ENCODE measurements at places on chromosomes 2 and 18.

- DNase-seq: no peak
These were observed 310.9 kb downstream of the PRKCE start for GRCh38 chr2:45962177-45962921.

- DNase-seq: no peak
These were observed 21.7 kb downstream of the ACSL3 start for GRCh38 chr2:222882484-222882928.

- DNase-seq: peak; percentile 57
These were observed 61.4 kb downstream of the LHCGR start for GRCh38 chr2:48694149-48694548.

- no peak for DNase-seq
These were observed 89.6 kb downstream of the COMMD1 start for GRCh38 chr2:61995065-61995464.

- DNase-seq: no peak
These were observed 51.5 kb downstream of the RPL37A start for GRCh38 chr2:216549926-216550690.

DNA sequence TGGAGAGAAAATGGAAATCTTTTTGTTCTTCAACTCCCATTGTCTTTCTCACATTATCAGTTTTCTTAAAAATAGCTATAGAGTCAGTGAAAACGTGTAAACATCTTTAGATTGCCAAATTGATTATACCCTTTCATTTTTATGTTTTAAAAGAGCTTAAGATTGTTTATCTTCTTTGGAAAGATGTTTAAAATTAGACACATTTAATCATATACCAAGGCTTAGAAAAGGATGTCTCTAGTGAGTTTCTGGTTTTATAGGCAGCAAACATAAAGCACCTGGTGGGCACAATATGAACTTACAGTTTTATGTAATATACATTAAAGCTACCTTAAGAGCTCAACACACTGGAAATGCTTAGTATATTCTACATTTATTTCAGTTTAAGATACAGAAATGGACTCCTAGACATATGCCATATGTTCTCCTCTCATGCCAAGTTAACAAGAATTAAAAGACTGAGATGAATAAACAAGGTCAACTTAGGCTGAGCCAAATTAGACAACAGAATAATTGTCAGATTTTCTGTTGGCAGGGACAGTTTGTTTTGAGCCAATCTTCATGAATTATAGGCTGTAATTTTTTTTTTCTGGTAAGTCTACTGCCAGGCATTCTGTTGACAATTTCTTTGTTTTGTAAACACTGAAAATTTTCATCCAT, 112.7 kb downstream of the OTX1 start:
- DNase-seq: no peak

DNA sequence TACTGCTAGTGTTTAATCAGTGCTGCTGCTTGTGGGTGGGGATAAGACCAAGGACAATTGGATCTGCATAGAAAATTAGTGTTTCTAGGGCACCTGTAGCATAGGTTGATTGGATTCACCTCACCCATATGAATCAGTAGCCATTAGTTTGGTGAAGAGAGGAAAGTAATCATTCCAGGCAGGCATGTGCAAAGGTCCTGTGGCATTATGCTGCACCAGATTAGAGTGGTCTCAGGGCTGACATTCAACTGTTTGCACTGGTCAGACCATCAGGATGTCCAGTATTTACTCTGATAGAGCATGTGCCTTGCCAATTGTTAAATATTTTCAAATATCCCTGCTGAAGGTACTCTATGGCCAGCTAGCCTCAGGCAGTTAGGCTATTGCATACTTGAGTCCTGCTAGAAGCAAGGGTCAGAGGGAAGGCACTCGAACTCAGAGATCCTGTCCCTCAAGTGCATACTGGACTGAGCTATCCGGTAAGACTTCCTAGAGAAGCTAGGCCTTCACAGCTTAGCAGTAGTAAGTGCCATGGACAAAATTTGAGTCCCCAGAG, 64.7 kb downstream of the SKA1 start:
- no peak for DNase-seq

DNA sequence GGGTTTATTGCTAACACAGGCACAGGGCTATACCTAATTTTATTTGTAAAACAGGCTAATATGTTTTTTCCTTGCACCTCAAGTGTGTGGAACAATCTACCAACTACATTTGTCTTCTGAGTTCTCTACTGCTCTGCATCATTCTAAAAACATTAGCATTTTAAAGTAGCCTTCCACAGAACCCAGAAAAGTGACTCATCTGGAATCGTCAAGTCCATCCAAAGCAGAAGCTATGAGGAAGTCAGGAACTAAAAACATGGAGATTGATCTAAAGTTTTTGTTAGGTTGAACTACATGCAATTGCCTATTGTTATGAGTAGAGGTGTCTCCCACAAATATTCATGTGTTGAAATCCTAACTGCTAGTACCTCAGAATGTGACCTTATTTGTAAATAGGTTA, 70.9 kb downstream of the SUCLG1 start:
- no peak for DNase-seq

DNA sequence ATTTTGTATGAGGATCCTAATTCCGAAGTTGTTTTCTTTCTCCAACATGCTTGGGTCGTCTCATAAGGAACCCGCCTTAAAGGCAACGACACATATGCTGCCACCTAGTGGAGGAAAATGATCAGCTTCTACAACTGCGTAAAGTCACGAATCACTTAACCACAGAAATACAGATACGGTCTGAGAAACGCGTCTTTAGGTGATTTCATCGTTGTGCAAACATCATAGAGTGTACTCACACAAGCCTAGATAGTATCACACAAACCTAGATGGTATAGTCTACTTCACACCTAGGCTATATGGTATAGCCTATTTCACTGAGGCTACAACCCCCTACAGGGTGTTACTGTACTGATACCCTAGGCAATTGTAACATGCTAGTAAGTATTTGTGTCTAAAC, 13.1 kb downstream of the GNLY start:
- DNase-seq: peak; percentile 83

DNA sequence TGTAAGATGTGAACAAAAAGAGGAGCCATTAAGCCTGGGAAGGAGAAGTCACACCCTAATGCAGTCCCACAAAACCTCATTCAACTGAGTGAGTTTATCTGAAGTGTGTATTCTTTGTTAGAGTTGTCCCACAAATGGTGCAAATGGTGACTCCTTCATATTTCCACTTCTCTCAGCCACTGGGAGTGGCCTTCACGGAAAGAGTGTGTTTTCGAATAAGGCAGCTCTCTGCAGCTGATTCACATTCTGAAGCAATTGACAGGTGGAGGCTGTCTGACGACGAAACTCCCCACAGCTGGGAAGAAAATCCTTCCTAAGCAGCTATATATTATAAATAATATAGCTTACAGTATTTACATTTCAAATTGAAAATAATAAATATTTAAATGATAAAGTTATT, 318.8 kb upstream of the TMEFF2 start:
- no peak for DNase-seq

GRCh38 chr2:71419145-71419544, 34.2 kb upstream of the DYSF start:
- no peak for DNase-seq

DNA sequence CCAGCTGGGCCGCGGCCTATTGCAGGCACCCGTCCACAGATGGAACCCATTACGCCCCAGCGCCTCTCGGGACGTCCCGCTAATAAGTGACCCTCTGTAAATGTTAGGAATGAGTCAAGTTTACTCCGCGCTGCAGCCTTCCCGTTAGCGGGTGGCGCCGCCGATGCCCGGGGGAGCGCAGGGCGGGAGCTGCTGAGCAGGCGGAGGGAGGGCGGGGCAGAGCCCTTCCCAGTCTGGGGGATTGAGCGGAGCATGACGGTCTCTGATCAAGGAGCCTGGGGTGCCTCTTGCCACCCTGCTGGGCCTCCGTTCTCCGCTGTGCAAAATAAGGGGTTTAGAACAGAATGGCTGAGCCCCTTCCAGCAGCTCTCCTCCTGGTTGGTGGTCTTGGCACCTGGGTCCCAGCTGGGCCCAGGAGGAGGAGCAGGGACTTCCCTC, 10.5 kb downstream of the CROCC2 start:
- DNase-seq: no peak

GRCh38 chr18:6059551-6059950, 164.2 kb upstream of the TMEM200C start:
- no peak for DNase-seq

GRCh38 chr2:99980176-99980575, 162.2 kb downstream of the AFF3 start:
- no peak for DNase-seq

DNA sequence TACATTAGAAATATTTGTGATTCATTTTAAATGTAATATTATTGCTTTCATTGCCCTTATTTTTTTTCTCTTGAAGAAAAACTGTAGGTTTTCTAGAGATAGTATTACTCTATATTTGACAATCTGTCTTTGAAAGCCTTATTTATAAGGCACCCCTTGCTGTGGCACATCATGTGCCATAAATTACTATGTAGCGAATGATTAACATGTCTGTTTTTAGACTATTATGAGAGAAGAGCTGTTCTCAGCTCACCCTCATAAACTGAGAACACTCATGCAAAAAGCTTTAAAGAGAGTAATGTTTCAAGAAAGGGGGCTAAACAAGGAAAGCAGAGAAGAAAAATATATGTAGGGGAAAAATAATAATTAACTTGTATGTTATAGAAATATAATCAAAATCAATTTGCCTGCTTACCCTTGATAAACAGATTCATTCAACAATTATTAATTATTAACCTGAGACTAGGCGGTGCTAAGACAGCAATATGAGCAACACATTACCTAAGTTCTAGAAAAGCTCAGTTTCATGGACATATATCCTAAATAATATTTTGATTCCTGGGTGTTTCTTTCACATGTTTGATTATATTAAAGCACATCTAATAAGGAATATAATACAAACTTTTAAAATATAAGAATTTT, 69.0 kb downstream of the RAB3GAP1 start:
- peak; percentile 18 for DNase-seq

DNA sequence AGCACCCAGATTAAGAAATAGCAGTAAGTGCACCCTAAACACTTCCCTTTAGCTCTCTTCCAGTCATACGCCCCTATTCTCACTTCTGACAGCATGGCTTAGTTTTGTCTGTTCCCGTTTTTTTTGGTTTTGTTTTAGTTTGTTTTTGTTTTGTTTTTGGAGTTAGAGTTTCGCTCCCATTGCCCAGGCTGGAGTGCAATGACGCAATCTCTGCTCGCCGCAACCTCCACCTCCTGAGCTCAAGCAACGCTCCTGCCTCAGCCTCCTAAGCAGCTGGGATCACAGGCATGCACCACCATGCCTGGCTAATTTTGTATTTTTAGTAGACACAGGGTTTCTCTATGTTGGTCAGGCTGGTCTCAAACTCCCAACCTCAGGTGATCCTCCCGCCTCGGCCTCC, 2067.7 kb downstream of the SUCLG1 start:
- no peak for DNase-seq

DNA sequence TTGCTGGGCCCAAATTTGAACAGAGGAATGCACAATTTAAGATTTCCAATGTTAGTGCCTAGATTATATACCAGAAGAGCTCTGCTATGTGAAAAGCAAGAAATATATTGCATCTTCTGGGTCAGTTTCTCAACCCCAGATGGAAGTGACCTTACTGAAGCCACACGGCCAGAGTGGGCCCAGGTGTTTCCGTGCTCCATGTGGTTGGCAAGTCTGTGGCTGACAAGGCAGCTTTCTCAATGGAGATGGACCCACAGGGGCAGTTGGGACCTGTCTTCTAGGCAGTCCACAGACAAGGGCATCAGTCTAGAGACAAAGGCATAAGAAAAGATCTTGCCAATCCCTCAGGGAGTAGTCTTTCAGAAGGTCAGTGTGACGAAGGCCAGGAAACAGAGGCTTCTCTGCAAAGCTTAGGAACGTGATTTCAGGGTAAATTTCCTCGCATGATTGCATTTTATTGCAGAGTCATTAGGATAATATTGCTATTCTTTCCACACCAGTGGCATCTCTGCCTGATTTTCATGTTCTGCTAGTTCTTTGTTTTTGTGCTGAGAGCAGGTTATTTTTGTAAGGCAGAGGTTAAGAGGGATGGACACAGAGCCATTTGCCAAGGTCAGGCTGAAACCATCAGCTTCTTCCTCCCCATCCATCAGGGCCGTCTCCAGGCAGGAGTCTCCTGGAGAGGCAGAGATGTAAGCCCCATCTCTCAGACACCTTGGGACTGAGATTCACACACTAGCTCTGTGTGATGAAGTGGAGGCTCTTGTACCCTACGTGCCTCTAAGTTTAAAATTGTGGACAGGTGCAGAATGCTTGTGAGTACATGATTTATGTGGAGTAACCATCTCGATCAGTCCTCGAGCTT, 202.1 kb downstream of the ANKRD30B start:
- DNase-seq: no peak

DNA sequence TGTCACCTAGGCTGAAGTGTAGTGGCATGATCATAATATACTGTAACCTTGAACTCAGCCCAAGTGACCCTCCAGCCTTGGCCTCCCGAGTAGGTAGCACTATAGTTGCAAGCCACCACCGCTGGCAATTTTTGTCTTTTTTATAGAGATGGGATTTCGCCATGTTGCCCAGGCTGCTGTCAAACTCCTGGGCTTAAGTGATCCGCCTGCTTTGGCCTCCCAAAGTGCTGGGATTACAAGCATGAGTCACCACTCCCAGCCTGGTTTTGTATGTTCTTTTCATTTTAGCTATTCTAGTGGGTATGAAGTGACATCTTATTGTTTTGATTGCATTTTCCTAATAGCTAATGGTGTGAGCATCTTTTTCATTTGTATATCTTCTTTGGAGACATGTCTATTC, 11.3 kb upstream of the EXOC6B start:
- no peak for DNase-seq

DNA sequence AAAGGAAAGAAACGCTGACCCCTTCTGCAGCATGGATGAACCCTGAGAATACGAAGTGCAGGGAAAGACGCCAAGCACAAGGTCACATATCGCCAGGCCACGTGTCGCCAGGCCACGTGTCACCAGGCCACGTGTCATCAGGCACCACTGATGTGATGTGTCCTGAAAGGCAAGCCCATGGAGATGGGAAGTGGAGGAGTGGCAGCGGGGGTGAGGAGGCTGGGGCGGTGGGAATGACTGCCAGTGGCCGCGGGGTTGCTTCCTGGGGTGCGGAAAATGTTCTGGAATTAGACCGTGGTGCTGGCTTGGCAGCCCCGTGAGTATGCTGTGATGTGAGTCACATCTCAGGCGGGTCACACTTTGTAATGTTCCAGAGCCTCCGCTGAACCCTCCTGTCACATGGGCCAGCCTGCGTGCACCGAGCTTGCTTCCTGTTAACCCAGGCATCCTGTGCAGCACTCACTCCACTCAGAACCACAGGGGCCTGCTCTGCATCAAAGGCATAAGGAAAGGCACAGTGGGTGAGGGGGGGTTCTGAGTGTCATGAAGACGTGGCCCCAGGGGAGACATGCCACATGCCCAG, 39.0 kb downstream of the SLC66A2 start:
- DNase-seq: no peak

GRCh38 chr2:69741229-69741574, 732 bp upstream of the ANXA4 start:
- DNase-seq: no peak

- no peak for DNase-seq
These were observed 95.3 kb upstream of the RNF152 start for GRCh38 chr18:61988100-61988499.

GRCh38 chr2:169619946-169620345, 35.8 kb downstream of the PPIG start:
- DNase-seq: no peak

GRCh38 chr18:424668-425067, 75.8 kb downstream of the COLEC12 start:
- DNase-seq: no peak

All from epithelial cell of proximal tubule (primary cell).